ENCODE measurements at places on chromosomes 5 and 9.

DNA sequence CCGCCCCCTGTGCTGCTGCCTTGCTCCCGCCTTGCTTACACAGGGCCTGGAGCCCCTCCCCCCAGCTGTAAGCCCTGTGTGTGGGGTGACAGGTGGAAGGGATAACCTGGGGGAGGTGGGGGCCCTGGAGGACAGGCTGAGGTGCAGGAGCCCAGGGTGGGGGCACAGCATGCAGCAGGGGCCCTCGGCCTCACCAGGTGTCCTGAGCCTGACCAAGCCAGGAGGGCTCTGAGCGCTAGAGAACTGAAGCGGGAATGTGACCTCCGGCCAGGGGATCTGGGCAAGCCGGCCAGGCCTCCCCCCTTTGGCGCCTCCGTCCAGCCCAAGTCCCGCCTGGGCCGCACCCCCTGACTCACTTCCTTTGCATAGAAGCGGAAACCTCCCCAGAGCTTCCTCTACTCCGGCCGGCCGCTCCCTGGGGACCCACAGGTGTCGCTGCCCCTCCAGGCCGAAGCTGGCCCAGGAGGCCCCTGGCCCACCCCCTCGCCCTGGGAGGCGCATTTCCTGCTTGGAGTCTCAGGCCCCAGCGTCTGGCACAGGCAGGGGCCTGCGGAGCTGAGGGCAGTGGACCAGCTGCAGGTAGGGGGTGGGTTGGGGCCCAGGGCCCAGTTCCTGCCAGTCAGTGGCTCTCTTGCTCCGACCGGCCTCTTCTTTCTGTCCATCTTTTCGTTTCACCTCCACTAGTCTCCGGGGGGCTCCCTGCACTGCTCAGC, at the start of gene TOR4A:
Gene TOR4A, plus strand, starts transcription at position 398 of the 713 bp plus-strand sequence. CDS start 964 bp downstream, outside the sequence.
- no peak for DNase-seq

DNA sequence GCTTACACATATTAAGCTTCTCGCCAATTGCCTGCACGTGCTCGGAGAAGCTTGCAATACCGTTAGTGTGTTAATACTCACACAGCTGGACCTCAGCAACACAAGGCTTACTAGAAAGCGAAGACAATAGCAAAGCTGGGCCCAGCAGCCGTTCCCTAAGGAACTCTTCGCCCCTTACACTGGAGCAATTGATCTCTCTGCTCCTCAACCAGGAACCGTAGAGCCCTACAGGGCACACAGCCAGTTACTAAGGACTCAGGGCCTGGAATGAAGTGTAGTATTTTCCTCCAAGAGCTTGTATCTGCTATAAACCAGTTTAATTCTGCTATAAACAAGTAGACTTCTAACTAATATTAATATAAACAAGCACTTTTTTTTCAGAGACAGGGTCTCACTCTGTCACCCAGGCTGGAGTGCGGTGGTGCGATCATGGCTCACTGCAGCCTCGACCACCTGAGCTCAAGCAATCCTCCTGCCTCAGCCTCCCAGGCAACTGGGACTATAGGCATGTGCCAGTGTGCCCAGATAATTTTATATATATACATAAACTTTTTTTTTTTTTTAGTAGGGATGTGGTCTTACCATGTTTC, 67.0 kb upstream of the SIMC1 start:
- DNase-seq, result no peak

DNA sequence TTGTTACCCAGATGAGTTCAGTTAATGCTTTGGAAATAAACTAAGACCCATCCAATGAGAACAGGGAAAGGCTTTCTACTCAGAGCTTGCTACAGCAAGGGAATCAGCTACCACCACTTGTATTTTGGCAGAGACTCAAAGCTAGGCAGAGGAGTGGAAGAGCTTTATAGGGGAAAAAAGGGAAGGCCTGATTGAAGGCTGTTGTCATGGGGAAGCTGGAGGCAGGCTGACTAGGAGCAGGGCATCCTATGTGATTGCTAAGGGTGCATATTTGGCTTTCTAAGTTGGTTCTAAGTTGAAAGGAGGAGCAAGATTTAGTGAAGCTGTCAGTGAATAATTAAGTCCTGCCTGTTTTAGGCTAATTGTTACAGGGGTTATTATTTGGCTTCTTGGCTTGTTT, 115.5 kb downstream of the PTTG1 start:
- DNase-seq, result no peak

DNA sequence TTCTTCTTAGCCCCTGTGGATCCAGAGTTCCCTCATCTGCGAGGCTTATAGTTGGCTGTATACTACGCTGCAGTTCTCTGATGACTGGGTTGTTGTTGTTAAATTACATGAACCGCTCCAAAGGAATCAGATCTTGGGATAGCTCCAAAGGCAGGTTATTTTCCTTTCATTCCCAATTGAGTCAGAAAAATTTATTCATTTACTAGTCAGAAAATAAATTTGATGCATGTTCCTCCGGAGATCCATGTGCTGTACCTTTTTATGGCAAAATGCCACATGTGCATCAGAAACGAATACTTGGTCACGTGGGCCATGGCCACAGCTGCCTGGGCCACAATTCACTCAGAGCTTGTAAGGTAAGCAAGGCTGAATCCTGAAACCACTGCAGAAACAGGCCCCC, 304.0 kb downstream of the NR2F1-AS1 start:
- no peak for DNase-seq

DNA sequence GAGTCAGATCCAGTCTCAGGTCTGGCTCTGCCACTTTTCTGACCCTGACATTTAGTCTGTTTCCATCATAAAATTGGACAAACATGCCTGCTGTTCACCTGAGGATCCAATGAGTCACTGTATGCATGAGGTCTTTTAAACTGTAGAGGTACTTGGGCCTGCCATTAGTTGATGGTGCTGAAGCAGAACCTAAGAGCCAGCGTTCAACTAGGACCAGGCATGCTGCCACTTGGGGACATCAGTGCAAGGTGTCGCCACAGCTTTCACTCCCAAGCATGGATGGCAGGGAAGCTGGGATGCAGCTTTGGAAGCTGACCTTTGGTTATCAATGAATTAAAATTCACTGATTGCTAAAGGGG, 37.1 kb downstream of the NEUROG1 start:
- DNase-seq, result no peak

DNA sequence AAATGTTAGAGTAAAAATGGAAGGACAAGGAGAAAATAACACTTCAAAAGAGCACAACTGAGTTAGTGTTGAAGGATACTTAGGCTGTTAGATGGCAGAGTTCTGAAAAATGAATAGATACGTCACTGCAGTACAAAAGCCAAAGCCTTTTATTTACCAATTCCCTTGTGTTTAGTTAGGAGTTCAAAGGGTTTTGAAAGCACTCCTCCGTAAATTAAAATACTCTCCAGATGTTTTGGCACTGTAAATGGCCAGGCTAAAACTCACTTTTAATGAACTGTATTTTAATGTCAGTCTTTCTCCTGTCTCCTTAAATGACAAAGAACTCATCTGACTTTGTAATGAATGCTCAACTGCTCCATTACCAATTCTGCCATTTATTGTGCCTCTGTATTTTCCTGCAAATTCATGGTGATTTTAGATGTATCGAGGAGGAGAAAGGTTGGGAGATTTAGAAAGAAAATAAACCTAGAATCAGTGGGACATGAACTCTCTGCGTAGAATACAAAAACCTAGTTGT, 1727.2 kb downstream of the MAT2B start:
- no peak for DNase-seq

DNA sequence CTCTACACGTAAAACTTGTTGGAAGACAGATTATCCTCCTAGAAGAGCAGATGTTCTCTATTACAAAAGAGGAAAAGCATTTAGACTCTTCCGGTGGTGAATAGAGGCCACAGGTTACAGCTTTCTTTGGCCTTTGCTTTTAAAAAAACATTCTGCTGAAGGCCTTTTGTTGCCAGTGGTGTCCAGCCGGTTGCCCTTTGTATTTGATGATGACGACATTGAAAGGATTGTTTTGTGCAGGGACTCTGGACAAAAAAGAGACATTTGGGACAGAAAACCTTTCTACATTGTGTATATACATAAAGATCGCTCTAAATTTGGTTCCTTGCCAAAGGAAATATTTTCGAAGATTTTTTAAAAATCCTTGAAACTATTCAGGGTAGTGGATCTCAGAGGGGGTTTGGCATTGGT, 180.3 kb downstream of the C9orf152 start:
- no peak for DNase-seq

GRCh38 chr5:148984345-148984744, 78.5 kb downstream of the SH3TC2 start:
- no peak for DNase-seq

GRCh38 chr5:82346399-82347165, 68.4 kb upstream of the RPS23 start:
- no peak for DNase-seq

DNA sequence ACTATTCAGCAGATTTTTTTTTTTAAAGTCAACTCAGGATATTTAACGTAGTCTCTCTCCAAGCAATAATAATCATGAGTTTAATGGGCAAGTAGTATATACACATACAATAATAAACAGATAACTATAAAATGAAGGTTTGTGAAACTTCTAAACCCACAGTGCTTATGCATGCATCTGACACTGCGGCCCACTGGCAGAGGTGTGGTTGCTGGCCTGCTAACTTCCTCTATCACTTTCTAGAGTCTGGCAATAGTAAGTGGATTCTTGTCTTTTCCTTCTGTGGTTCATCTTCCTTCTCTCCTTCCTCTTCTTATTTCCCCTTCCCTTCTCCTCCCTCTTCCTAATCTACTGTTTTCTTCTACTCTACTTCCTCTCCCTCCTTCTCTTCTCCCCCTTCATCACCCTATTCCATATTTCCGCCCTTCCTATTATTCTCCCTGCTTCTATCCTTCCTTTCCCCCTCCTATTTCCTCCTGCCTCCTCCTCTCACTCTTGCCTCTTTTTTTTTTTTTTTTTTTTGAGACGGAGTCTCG, 18.6 kb upstream of the AGXT2 start:
- no peak for DNase-seq

- no peak for DNase-seq
Measured at GRCh38 chr9:3647652-3648051, 121.9 kb upstream of the RFX3 start.

DNA sequence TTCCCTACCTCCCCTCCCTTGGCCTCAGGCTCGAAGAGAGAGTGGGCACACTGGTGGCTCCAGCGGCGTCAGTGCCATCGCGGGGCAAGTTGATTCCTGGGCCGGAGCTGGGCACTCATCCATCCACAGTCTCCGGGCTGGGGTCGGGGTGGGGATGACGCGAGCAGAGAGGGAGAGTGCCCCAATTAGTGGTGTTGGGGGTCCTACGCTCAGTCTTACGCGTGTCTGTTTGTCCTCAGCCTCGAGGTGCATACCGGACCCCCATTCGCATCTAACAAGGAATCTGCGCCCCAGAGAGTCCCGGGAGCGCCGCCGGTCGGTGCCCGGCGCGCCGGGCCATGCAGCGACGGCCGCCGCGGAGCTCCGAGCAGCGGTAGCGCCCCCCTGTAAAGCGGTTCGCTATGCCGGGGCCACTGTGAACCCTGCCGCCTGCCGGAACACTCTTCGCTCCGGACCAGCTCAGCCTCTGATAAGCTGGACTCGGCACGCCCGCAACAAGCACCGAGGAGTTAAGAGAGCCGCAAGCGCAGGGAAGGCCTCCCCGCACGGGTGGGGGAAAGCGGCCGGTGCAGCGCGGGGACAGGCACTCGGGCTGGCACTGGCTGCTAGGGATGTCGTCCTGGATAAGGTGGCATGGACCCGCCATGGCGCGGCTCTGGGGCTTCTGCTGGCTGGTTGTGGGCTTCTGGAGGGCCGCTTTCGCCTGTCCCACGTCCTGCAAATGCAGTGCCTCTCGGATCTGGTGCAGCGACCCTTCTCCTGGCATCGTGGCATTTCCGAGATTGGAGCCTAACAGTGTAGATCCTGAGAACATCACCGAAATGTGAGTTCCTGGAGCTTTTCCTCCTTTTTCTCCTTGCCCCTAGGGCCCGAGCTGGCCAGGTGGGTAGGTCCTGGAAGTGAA, 861 bp downstream of the NTRK2 start:
- DNase-seq, result no peak

DNA sequence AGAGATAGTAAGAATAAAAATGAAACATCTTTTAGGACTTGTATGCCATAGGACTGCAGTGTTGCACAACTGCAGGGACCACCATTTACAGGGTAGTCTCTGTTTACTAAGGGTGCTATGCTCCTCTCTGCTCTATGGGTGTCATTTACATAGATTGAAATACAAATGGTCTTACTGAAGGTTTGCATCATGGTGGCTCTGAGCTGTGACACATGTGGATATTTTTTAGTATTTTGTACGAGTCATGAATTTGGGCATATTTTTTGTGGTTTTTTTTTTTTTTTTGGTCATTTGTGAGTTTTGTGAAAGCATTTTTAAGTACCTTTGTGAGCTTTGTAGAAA, 47.4 kb downstream of the CSNK1G3 start:
- DNase-seq, result no peak

GRCh38 chr5:63564789-63565188, 397.5 kb downstream of the HTR1A start:
- no peak for DNase-seq

GRCh38 chr9:72855321-72855720, 97.5 kb downstream of the ALDH1A1 start:
- no peak for DNase-seq

DNA sequence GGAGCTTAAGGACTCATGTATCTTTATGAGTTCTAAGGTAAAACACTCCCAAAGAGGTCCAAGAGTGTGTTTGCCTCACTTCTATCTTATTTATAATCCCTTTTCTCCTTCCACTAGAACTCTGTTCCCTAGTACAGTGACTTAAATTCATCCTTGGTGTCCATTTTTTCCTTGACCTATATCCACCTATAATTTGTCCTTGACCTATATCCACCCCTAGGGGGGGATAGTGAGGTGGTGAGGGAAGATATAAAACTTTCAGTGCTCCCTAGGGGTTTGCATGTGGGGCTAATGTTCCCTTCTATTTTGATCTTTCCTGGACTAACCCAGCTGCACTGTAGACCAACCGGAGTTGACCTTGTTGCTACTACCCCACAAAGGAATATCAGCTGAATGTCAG, 83.5 kb upstream of the GNAQ start:
- DNase-seq, result no peak

GRCh38 chr5:141427783-141428426, 2.4 kb upstream of the PCDHGA12 start:
- DNase-seq, result no peak

- DNase-seq, result no peak
Measured at GRCh38 chr9:108703429-108703828, 152.4 kb downstream of the ACTL7B start.

GRCh38 chr9:96686638-96687335, 31.7 kb upstream of the PRXL2C start:
- peak; percentile 66 for DNase-seq

GRCh38 chr5:43553381-43553780, 3.5 kb downstream of the PAIP1 start:
- no peak for DNase-seq

DNA sequence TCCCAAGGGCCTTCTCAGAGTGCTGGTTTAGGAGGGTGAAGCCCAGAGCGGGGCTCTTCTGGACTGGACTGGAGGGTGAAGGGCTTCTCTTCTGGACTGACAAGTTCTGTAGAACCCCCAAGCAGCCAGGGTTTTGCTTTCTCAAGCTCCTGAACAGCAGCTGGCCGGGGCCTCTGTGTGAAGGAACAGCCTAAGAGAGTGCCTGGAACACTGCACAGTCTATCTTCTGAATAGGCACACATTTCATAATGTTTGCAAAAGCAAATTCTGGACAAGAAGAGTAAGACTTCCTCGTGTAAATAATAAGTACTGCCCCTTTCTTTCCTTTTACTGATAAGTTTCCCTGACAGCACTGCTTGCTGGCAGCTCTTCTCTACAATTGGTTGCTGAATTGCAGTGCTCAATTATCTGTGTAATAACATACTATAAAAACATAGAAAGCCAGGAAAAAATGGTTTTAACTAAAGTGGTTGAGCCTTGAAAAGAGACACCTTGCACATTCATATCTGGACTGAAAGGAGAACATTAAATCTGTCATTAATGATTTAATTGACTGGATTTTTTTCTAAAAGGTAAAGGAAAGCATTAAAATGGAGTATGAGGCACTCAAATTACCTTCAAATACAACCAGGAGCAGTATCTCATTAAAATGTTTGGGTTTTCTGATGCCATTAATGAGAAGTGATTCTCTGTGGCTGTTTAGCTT, 20.5 kb downstream of the MAST4 start:
- no peak for DNase-seq

Data from T-helper 22 cell (primary cell).